Progenitor cell of endocrine pancreas (in vitro differentiated cells): ENCODE measurements at places on chromosomes 7 and 10.

DNA sequence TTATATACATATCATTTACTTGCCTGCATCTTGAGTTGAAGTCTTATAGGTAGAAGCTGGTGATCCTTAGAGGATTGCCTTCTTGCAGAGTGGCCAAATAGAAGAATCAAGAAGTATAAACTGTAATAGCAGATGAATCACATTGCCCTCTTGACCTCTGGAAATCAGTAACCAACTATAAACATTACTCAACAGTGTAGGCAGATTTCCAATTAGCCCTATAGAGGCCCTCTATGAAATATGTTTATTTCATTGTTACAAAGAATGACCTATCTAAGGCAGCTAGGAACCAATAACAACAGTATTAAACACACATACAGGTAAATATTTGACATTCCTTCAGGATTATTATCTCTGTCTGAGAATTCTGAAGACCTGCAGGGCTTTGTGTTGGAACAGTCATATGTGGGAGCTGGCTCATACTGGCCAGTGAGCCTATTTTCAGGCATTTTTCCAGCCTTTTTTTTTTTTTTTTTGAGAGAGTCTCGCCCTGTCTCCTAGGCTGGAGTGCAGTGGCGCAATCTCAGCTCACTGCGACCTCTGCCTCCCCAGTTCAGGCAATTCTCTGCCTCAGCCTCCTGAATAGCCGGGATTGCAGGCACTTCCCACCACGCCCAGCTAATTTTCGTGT is 7.2 kb upstream of the SRI start:
- DNase-seq = no peak

- DNase-seq = no peak
These were observed 34.0 kb downstream of the GATA3 start for GRCh38 chr10:8088504-8088903.

DNA sequence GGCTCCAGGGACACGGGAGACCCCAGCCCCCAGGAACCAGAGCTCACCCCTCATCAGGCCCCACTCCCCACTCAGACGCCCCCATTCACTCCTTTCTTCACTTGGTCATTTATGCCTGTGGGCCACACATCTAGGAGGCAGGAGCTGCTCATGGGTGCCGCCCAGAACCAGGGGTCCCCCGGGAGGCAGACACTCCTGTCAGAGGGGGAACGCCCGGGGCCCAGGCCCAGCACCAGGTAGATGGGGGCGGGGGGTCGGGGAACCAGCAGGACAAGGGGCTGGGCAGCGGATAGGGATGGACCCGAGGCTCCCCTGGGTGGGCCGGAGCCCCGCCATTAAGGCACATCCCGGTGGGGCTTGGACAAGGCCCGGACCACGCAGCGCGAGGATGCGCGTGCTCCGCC is 11.8 kb downstream of the CALY start:
- no peak for DNase-seq

- no peak for DNase-seq
These were observed 39.7 kb downstream of the POU6F2 start for GRCh38 chr7:39017369-39017915.

GRCh38 chr10:132696728-132697577 is 89.0 kb downstream of the NKX6-2 start:
- DNase-seq = no peak

GRCh38 chr7:55020466-55020871 is 1.7 kb downstream of the EGFR start:
- DNase-seq = no peak

DNA sequence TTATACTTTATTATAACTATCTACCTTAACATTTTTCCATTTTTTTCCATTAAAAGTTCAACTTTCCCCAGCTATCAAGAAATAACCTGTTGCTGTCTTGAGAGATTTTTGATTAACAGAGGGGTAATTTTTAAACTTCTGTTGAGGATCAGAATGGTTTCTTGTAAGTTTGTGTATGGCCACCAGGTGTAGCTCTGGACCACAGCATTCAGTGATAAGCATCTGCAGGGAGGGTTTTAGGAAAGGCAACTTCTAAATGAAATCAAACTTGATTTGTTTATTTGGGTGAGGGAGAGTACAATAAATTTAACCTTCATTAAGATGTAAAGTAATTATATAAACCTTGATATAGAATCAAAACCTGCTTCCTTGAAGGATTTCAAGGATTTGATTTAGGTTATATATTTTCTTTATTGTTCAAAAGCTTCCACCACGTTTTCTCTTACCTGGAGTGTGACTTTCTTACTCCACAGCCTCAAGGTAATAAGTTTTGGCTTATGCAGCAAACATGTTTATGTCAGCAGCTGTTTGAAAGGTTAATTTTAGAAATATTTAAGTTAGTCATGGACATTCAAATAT is 153.3 kb downstream of the STK31 start:
- DNase-seq = no peak

- DNase-seq = no peak
These were observed 53.0 kb downstream of the STEAP1B start for GRCh38 chr7:22447008-22447407.
